Calu3 (cell line): ENCODE measurements at places on chromosomes 1 and 21.

DNA sequence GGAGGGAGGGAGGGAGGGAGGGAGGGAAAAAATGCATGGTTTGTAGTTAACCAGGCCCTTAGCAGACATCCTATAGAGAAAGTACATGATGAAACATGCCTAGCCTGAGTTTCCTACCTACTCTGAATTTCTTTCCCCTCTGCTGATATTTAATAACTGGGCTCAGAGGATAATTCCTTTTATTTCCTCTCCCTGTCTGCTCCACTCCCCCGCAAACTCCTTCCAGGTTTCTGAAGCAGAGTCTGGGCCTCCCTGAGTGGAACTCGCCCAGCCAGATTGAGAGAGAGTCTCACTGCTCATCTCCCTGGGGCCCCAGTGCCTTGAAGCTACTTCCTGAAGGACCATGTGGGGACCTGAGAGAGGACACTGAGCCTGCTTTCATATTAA, 111.9 kb upstream of the SLC44A3 start:
- DNase-seq = no peak

DNA sequence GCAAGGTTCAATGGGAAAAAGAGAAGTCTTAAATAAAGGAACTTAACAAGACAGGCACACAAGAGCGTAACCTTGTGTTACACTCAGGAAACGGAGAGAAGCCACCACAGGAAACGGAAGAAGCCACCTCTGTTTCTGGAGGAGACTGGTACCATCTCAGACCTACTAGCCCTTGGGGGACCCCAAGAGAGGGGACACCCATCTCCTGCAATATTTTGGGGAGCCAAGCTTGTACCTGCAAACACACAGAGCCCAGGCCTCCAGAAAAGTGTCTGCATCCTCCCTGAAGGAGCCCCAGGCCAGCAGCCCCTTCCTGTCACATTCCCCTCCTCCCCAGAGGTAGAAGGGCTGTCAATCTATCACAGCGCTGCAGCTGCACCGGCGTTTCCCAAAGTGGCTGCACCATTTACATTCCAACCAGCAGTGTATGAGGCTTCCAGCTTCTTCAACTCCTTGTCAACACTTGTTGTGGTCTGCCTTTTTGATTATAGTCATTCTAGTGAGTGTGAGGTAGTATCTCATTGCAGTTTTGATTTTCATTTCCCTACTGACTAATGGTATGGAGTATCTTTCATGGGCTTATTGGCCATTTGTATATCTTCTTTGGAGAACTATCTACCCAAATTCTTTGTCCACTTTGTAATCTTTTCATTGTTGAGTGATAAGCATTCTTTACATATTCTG, 23.0 kb upstream of the PADI1 start:
- no peak for DNase-seq

DNA sequence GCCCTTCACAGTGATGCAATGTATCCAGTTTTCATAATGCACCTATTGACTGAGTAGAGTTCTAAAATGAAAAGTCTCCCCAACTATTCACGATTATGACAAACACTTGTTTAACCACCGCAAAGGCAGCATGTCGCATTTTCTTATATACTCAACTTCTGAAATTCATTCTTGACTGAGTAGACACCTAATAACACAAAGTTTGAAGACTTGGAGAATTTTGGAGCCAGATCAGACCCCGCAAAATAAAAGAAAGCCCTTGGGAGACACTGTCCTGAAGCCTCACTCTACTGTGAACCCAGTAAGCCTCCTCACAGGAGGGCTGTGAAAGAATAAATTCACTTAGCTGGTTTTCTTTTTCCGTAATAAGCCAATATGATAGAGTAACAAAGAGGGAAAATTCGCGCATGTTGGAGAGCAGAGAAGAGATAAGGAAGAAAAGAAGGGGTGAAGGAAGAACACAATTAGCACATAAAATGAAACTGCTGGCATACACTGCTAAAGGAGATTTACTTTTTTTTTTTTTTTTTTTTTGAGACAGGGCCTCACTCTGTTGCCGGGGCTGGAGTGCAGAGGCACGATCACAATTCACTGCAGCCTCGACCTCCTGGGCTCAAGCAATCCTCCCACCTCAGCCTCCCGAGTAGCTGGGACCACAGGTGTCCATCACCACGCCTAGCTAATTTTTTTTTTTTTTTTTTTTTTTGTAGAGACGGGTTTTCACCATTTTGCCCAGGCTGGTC, 492 bp upstream of the COLGALT2 start:
- DNase-seq = no peak

DNA sequence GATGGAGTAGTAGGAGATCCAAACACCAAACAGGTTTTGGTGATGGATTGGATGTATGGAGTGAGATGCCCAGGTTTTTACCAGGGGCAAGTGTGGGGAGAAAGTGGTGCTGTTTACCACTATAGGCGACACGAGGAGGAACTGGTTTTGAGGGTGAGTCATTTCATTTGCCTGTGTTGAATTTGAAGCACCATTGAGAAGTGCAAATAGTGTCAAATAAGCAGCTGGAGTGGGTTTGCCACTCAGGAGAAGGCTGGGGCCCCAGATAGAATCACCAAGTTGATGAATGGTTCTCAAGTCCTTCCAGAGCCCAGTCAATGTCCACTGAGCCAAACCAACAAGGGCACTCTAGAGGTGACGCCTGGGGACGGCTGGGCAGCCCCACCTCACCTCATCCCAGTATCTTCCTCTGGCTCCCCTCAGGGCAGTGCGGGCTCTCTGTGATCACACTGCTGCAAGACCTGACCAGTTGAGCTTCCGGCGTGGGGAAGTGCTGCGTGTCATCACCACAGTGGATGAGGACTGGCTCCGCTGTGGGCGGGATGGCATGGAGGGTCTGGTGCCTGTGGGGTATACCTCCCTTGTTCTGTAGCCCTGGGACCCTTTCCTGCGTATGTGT, 9.4 kb downstream of the RUSC1 start:
- no peak for DNase-seq

DNA sequence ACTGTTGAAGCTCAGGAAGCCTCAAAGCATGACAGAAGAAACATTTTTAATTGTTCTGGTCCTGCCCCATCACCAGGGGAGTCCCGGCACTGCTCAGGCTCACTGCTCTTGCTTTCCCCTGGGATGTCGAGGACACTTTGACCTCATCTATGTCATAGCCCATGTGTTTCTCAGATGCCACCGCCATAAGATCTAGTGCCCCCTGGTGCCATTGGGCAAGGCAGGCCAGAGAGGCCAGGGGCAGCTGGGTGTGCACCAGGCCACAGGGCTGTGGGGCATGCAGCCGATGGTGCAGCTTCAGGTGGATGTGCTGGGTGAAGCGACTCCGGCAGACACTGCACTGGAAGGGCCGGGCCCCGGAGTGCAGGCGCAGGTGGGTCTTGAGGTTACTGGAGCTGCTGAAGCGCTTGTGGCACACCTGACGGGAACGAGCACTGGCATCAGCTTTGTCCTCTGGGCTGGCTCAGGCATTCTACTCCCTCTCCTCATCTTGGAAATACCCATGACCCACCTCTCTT, 7.7 kb upstream of the CRYBG2 start:
- no peak for DNase-seq

- no peak for DNase-seq
Observed at GRCh38 chr1:45093334-45093733, 81.3 kb downstream of the UROD start.

- no peak for DNase-seq
Observed at GRCh38 chr1:155913969-155914757, 3.0 kb upstream of the RIT1 start.

GRCh38 chr21:46188226-46189212, 4.3 kb upstream of the SPATC1L start:
- DNase-seq = peak; percentile 29

DNA sequence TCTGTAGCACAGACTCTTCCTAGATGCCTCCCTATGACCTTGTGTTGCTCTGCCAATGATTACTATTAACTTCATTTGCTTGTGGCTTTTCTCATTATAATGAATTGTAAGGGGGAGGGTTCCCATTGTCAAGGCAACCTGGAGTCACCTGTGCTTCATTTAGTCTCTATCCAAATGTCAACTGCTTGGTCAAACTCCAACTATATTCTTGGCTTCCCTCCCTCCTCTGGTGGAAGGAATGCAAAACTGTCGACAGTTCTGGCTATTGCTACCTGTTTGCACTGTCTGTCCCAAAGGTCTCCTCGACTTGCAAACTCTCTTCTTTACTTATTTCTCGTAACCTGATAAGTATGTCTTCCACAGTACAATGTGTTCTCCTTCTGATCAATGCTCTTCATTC, 100.3 kb downstream of the CACNA1E start:
- DNase-seq = peak; percentile 30

GRCh38 chr1:109398343-109399225, 866 bp upstream of the SORT1 start:
- DNase-seq = peak; percentile 7

DNA sequence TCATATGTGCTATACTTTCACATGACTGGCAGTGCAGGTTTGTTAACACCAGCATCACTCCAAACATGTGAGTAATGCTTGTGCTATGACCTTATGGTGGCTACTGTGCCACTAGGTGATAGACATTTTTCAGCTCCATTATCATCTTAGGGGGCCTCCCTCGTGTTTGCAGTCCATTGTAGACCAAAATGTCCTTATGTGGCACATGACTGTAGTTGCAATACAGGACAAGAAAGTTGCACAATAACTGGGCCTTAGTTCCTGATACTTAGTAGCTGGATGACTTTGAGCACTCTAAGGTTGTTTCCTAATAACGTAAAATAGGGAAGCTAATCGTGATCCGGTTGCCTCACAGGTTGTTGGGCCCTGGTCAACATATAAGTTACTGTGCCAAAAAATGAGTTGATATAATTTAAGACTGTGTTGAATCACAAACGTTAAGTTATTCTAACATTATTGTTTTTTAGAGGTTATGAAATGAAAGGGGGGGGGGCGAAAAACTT, 511 bp upstream of the SNX27 start:
- DNase-seq = peak; percentile 58

- no peak for DNase-seq
Observed at GRCh38 chr21:41326414-41327080, 9.9 kb downstream of the FAM3B start.

DNA sequence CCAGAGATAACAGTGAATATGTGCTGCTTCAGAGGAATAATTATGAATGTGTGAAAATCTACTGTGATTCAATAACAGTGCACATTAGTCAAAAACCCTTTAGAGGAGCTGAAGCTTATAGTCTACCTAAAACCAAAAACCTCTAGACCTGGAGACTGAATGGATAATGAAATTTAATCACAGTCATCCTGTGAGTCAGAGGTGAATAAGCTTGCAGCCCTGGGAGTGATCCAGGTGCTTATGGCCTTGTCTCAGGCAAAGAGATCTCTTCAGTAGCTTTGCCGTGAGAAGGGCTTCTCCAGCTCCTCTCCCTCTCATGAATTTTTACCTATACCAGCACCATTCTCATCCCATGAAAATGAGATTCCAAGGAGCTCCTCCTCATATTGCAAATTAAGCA, 81.3 kb upstream of the RGS4 start:
- DNase-seq = no peak

GRCh38 chr1:6584126-6585080, 4.6 kb downstream of the ZBTB48 start:
- no peak for DNase-seq

DNA sequence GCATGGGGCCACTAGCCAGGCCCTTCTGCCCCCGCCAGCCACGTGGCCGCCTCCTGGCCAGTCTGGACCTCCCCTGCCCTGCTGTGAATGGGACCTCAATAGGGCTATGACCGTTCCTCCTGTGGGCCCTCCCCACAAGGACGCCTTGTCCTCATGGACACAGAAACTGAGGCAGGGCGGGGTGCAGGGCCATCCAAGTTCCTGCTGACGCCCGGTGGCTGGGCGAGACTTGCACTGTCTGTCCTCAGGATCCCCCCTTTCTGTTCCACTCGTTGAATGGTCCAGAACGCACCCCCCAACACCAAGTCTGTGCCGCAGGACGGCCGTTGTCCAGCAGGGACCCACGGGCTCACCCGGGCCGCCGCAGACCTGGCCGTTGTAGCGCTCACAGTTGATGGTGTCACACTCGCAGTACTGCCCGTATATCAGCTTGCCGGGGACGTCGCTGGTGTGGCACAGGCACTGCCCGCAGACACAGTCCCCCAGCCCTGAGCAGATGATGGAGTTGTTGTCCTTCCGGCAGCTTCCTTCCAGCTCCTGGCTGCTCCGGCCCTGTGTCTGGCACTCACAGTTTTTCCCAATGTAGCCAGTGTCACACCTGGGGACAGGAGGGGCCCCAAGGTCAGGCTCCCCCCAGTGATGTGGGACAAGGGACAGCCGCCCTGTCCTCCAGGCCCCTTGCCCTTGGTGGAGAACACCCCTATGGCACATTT, 16.3 kb upstream of the PTTG1IP start:
- no peak for DNase-seq

GRCh38 chr1:56434740-56435139, 144.6 kb downstream of the PLPP3 start:
- no peak for DNase-seq
